ENCODE measurements at places on chromosomes 6 and 20.
A peak's percentile ranks its signal among the peaks of the same experiment; 100 is the strongest.

- no peak for DNase-seq
Measured at GRCh38 chr6:40848038-40848437, 191.0 kb downstream of the UNC5CL start.

DNA sequence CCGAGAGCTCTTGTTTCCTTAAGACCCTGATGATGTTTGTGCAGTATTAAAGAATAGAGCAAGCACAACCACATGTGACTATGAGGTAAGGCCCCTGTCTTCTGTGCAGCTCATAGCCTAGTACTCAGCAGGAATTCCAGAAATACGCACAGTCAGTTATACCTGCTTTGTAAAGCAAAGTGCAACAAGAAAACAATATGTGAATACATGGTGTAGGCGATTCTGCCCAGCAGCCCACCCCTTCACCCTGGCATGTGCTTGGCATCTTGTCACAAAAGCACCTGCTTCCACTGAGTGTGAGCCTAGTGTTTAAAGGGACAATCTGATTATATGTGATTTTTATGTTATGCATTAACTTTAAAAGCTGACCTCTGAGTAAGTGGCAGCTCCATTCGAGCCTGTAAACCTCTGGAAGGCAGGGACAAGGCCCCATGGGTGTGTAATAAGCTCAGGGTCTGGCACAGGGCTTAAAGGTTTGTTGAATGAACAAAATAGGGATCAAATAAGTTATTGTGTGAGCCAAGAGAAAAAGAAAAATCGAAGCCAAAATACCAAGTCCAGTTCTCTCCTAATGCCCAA lies 148.7 kb downstream of the DOK5 start:
- no peak for DNase-seq

GRCh38 chr20:23585449-23585807 lies 17.1 kb upstream of the CST9L start:
- no peak for DNase-seq

GRCh38 chr6:33898771-33899170 lies 95.0 kb upstream of the MLN start:
- no peak for DNase-seq

DNA sequence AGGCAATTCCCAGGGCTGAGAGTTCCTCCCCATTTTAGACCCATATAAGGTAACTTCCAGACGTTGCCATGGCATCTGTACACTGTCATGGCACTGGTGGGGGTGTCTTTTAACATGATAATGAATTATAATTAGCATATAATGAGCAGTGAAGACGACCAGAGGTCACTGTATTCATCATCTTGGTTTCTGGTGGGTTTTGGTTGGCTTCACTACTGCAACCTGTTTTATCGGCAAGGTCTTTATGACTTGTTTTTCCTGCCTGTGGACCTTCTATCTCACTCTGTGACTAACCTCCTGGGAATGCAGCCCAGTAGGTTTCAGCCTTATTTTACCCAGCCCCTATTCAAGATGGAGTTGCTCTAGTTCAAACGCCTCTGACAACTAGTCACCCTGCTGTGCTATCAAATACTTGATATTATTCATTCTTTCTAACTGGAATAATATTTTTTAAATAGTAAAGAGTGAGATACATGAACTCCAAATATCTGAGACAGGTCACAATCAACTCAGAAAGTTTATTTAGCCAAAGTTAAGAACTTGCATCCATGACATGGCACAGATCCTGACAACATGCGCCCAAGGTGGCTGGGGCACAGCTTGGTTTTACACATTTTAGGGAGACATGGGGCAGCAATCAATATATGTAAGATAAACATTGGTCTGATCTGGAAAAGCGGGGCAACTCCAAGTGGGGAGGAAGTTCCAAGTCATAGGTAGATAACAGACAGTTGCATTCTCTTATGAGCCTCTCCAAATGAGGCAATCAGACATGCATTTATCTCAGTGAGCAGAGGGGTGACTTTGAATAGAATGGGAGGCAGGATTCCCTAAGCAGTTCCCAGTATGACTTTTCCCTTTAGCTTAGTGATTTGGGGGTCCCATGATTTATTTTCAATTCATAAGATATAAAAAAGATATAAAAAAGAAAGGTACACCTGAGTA lies 1.2 kb upstream of the UFL1 start:
- DNase-seq: peak; percentile 56

DNA sequence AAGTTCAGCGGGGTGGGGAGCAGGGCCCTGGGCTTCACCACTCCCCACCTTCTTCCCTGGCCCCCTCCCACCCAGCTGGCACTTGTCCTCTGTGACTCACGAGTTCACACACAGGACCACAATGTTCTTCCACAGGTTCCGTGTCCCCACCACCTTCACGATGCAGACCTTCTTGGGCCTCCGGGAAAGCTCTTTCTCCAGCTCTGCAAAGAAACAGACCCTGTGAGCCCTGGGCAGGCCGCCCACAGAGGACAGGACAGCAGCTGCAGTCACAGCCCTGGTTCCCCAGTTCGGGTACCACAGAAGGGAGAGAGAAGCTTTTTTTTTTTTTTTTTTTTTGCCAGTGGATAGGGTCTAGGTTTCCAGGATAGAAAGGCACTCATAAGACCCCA lies 30.9 kb downstream of the PSMG4 start:
- DNase-seq: no peak

DNA sequence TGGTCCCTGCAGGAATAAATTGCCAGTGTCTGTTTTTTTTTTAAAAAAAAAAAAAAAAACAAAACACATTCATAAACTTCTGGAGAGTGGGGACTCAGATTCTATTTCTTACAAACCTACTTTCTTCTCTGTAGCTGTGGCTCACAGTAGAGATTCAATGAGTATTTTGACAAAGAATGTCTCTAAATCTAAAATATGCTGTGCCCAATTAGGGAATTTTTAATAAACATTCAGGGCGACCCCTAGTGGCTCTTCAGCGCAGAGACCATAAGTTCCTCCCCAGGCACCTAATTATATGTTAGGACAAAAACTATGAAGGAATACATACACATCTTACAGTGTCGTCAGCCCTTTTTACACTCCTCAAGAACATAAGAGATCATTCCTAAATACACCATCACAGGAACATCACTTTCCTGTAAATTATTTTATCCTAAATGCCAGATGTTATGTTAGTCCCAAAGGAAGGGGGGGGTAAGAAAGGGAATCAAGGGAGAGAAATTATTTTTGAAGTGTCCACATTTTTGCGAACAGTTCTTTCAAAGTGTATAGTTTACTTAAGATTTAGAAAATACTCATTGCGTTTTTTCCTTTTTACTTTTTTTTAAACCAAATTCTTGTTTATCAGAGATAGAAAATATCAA lies 21.8 kb upstream of the NAA20 start:
- peak; percentile 78 for DNase-seq

GRCh38 chr6:124223611-124224345 lies 420.1 kb downstream of the NKAIN2 start:
- DNase-seq: peak; percentile 56

GRCh38 chr6:54086439-54086838 lies 24.8 kb upstream of the MLIP start:
- no peak for DNase-seq

GRCh38 chr20:9518576-9519175 lies 4.3 kb downstream of the LAMP5 start:
- no peak for DNase-seq

DNA sequence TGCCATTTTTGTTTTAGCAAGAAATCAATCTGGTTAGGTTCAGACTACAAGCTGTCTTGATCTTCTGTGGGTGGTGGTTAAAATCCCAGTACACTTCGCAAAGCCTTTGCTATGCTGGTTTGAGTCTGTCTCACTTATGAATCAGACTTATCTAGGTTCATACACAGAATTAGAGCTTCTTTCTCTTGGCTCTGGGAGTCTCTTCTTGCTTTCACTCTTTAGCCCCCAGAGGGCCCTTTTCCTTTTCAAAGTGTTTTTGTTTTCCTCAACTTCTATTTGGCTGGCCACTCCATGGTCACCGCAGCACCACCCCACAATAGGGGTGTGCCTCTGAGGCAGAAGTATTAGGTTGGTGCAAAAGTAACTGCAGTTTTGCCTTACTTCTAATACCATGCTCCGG lies 21.3 kb downstream of the ECI2 start:
- DNase-seq: peak; percentile 3

GRCh38 chr6:167781066-167781767 lies 45.5 kb upstream of the AFDN start:
- DNase-seq: no peak

GRCh38 chr6:98648211-98648914 lies 186.0 kb upstream of the POU3F2 start:
- DNase-seq: no peak

DNA sequence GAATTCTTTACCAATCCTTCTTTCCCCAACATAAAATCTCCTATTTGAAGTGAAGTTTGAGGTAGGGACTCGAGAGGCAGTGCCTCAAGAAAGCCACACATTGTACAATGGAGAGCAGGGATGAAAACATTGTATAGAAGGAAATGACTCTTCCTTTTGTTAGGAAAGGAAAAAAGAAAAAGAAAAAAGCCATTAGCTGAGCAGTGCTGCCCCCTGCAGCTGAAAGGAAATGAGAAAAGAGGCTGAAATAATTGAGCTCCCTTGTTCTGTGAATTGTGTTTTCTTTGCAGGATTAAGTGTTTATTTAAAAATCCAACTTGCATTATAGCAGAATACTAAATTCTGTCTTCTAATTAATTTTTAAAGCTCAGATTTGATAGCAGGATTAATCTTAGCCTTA lies 162.9 kb upstream of the SASH1 start:
- peak; percentile 65 for DNase-seq

GRCh38 chr20:57395111-57395966 lies 4.1 kb downstream of the RBM38 start:
- peak; percentile 73 for DNase-seq

DNA sequence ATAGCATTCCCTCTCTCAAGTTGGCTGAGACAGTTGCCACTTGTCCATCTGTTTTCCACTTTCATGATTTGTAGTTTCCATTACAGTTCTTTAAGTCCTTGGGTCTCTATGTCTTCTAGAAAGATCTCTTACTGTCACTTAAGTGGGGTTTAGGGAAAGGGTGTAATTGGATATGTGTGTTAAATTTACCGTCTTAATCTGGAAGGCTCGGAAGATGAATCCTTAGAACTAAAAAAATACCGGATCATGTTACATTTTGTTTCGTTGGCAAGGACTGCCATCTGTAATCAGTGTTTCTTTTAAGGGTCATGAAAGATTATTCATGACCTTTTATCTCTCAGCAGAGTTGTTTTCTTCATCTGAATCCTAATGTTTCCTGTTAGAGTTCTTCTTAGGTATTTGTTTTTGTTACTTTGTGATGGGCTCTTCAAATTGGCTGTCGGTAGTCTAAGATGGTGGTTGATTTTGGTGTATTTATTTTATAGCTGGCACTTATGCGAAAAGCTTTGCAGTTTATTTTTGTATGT lies 21.8 kb upstream of the BTBD3 start:
- no peak for DNase-seq

DNA sequence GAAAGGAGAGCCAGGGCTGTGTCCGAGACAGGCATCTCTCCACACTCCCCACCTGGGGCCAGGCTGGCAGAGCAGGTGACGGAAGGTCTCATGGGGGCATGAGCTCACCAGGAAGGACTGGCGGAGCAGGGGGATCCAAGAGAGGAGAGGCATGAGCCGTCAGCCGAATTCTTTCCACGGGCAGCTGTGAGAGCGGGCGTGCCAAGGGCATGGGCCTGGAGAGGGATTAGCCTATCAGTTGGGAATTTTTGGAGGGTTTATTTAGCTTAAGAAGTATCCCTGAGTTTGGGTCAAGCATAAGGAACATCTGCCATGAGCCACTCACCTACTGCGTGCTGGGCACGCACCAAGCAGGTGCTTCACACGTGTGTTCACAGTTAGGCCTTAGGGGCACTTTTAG lies 60.2 kb upstream of the ZNFX1 start:
- DNase-seq: no peak

DNA sequence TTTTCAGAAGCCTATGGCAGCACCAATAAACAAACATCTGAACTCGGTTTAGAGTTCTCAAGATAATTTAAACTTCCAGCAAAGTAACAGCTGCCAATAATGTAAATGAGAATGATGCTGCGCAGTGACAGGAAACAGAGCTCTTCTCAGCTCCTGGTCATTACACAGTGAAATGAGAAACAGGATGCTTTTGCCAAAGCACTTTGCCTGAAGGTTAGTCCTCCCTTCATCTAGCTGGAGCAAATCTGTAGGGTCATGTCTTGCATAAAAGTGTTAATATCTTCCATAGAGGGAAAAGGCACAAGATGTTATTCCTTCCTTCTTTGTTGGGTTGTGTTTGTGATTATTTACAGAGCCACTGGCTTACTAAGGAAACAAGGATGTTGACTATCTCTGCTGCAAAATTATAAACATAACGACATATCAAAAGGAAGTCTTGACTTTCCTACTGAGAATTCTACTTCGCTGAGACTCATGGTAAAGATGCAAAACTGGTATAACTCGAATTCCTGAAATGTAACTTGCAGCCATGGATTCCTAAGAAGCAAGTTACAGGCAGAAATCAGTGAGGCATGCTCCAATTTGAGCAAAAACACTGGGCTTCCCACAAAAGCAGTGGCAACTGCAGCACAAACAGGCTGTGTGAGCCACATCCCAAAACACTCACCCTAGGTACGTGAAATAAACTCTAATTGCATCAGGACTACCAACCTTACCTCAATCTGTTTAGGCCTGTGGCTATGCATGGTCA lies 102.5 kb upstream of the BEND6 start:
- DNase-seq: no peak

GRCh38 chr6:90066697-90067096 lies 172.4 kb downstream of the GJA10 start:
- no peak for DNase-seq

GRCh38 chr6:67231092-67231491 lies 1404.0 kb upstream of the ADGRB3 start:
- DNase-seq: no peak

DNA sequence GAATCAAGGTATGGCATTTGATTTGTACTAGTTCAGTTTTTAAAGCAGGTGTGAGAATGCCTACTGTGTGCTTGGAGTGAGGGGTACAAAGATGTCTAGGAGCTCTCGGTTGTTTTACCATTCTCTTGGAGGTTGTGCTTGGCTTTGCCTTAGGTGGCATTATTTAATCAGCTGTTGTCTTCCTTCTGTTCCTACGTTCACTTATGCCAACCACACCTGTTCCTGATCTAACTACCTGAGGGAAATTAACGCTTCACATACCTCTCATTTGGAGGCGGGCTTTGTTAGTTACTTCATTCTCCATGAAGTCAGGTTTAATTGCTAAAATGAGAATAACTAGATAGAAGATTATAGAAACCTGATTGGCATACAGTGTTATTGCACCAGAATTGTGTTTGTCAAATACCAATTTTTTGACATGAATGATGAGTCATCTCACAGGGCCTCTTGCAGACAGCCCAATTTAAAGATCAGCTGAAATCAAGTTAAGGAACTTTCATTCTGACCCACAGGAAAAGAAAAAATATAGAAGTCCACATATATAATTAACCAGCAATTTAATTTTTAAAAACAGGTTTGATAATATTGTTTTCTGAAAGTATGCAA lies 24.8 kb upstream of the PBOV1 start:
- no peak for DNase-seq

DNA sequence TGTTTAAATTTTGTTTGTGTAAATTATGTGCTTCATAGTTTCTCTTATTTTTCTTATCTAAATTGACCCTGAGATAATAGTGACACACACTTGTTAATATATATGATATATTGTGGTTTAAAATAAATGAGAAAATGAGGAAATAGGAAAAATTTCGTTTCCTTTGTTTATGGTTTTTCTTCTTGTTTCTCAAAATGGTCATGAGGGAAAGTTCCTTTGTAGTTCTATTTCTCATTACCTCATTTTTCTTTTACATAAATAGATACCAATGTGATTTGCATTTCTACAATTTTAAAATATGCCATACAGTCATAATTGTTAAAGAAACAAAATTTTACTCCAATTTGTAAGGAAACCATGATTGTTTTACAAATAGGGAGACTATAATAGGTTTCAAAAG lies 9.2 kb downstream of the OR2A4 start:
- no peak for DNase-seq

Measured in cardiac fibroblast (primary cell).